Amygdala (tissue), 56 donors: ENCODE measurements at places on chromosomes 12 and 14.

GRCh38 chr12:114668886-114669288 lies 15.1 kb downstream of the TBX3 start:
- no peak for DNase-seq

GRCh38 chr14:71324767-71325272 lies 417.6 kb downstream of the PCNX1 start:
- no peak for DNase-seq

GRCh38 chr12:3034067-3034750 lies 43.0 kb upstream of the TSPAN9 start:
- no peak for DNase-seq

DNA sequence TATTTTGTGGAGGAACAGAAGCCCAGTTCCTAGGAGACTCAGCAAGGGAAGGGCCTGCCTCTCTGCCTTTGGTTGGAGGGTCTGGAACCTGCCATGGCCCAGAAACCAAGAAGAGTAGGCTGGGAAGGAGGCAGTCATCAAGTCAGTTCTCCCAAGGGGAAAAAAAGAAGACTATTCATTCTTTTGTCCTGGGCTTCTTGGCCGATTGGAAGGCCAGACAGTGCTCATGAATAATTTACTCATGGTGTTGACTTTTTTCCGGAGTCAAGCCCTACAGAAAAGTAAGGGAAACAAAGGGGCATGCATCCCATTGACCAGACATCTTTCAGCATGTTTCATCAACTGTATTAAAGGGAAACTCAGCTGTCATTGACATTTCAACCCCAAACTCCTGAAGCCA lies 168.1 kb downstream of the PRKCH start:
- DNase-seq = no peak

DNA sequence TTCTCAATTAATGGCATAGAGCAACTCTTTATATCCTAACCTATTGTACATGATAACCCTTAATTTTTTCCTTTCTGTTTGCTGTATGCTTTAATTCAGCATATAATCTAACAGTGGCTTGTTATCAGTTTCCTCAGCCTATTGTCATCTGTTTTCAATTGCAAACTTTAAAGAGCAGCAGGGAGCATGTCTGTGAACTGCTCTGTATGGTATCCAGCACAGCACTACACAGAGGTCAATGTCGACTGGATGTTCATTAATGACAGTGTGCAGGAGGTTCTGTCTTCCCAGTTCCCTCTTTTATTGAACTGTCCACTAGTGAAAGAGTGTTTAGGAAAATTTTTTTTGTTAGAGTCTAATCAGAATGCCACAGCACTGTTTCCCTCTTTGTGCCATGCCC lies 609.1 kb downstream of the SOX5 start:
- DNase-seq = no peak

- no peak for DNase-seq
Observed at GRCh38 chr14:104224506-104225277, 86.3 kb downstream of the KIF26A start.

DNA sequence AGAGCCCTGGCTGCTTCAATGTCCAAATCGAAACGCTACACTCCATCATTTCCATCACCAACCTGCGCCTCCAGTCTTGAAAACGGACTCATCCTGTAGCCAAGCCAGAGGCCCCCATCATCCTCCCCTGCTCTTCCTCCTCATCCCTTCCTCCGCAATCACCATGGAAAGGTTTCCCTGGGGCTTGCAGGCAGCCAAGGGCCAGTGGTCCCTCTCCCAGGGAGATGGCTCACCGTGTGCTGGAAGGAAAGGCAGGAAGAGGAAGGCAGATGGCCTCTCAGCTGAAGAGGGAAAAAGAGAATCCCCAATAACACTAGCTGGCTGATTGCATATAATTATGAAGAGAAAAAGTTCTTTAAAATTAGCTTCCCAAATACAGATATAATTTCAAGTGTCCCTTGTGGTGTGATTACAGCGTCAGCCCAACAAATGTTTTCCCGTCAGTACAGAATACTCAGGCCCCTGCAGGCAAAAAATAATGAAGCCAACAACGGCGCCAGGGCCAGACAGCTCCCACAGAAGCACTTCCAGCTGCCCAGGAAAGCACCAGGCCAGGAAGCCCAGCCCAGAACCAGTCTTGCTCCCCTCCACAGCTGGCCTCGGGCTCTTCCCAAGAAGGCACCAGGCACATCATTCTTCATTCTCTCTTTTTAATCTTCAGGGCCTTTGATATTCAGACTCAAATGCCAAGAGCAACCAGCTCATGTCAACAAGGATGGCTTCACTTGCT lies 24.7 kb downstream of the ITPK1 start:
- peak; percentile 20 for DNase-seq

DNA sequence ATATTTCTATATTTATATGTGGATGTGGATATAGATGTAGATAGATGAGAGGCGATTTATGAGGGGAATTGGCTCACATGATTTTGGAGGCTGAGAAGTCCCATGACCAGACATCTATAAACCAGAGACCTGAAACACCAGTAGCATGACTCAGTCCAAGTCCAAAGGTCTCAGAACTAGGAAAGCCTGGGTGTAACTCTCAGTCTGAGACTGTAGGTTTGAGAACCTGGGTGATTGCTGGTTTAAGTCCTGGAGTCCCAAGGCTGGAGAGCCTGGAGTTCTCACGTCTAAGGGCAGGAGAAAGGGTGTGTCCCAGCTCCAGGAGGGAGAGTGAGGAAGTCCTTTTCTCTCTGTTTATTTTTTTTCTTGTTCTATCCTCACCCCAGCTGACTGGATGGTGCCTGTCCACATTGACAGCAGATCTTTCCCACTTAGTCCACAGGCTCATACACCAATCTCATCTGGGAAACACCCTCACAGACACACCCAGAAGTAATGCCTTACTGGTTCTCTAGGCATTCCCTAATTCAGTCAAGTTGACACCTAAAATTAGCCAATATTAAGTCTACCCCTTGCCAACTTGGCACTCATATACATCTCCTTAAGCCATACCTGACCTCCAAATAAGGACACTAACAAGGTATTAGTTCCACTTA lies 45.4 kb downstream of the EMP1 start:
- DNase-seq = no peak

GRCh38 chr14:53824061-53824460 lies 132.6 kb downstream of the BMP4 start:
- DNase-seq = no peak

- DNase-seq = no peak
Observed at GRCh38 chr12:130115646-130116045, 46.6 kb upstream of the FZD10 start.

DNA sequence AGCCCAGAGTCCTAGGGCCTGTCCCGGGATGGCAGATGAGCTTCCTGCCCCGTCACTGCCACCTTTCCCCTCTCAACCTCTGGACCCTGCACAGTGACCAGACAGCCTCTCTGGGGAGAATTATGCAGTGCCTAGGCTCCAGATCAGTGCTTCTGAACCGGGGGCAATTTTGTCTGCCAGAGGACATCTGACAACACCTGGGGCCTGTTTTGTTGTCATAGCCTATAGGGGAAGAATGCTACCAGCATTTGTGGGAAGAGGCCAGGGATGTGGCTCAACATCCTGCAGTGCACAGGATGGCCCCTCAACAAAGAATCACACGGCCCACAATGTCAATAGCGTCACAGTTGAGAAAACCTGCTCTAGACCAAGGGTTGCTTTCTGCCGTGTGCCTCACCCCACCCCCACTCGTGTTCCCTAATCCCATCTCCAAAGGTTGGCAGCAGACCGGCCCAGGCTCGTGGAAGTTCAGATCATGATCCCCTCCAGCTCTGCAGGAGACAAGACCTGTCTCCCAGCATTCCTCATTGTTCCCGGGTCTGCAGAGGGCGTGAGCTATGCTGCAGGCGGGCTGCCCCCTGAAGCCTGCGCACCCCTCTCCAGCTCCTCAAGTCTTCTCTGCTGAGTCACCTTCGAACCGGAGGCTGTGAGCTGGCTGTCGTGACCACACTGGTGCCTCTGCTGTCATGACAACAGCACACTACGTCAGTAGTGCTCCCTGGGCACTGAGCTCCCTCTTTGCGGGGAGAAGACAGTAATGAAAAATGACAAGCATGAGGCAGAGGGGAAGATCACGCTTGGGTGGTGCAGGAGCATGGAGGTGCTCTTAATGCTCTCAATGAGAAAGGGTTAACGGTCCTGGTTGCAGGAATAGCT lies 2.0 kb upstream of the GAPDH start:
- DNase-seq = no peak

GRCh38 chr14:104473649-104474494 lies 105.7 kb upstream of the C14orf180 start:
- DNase-seq = no peak

DNA sequence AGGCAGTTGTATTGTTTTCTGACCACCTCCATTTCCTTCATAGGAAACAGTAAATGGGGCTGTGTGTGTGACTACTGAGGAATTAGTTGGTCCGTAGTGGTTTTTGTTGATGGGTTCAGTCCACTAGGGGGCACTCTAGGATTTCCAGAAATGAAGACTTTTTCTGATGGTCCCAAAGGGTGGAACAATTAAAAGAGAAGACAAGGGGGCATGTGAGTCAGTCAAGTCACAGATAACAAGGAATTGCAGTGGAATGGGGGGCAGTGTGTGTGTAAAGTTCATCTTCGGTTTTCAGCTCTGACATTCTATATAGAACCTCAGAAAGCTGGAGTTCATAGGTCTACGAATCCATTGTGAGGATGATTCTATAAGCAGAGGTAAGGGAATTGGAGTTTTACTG lies 186.6 kb upstream of the OR4E1 start:
- no peak for DNase-seq

DNA sequence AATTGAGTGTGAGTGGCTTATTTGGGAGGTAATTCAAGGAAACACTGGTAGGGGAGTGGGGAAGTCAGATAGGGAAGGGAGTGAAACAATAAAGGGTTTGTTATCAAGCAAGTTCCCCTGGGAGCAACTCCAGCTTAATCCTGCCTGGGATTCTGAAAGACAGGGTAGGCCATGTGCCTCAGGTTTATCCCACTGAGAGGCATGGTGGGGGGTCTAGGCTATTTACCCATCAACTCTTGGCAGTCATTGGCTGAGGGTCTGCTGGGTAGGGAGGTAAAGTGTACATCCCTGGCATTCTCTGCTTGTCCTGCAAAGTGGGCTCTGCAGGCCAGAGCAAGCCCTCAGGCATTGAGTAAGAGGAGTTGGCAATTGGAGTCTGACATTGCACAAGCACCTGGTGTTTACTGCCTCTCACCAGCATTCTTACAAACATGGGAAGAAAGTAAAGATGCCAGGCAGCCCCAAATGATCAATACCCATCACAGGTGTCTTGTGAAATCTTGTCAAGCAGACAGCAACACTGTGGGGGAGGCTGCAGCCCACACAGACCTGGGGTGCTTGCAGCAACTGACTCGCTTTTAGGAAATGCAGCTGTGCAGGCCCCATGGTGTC lies 169.3 kb downstream of the KTN1 start:
- no peak for DNase-seq

GRCh38 chr12:113241191-113242025 lies 20.1 kb downstream of the TPCN1 start:
- DNase-seq = no peak

DNA sequence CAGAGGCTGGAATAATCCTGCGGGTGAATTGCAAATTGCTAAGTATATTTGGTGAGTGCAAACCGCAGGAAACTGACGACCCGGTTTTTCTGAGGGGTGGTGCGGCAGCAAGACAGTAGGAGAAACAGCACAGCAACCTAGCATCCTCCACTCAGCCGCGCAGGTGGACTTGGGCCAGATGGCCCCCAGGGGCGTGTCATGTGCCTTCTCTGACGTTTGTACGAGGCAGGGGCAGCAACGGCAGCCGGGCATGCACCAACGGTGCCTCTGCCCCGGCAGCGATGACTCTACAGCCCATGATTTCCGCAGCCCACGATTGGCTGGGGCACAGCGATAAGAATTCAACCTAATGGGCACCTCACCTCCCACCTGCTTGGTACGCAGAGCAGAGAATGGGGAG lies 11.1 kb upstream of the CLEC2A start:
- no peak for DNase-seq

DNA sequence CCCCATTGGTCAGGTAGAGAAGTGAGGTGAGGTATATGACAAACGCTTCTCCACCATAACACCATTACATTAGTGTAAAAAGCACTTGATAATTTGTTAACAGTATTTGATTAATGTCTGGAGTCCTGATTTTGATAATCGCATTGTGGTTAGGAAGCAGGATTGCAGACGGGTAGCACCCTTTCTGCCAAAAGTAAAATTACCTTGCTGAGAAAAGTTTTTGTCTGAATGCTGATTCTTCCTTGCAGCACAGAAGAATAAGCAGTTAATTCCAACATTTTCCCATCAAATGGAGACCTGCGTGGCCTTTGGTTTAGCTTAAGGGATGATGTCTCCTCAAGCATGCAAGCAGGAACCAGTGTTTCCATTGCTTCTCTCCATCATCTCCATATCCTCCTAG lies 1090.2 kb upstream of the TMEM132C start:
- no peak for DNase-seq

GRCh38 chr14:76937181-76938091 lies 91.1 kb downstream of the IRF2BPL start:
- DNase-seq = peak; percentile 33

DNA sequence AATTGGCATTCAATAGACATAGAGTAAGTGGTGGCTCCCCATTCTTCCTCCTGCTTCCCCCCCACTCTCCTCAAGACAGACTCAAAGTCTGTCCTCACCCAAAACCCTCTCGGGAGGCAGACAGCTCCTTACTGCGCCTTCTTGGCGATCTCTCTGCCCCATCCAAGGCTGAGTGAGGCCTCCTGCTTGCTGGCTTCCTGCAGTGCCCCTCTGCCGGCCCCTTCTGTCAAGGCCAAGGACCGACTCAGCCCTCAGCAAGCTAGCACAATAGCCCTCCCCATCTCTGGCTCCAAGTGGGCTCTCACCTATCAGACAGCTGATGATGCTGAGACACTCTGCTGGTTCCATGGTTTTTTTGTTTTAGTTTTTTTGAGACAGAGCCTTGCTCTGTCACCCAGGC lies 62.5 kb upstream of the DLK1 start:
- no peak for DNase-seq

DNA sequence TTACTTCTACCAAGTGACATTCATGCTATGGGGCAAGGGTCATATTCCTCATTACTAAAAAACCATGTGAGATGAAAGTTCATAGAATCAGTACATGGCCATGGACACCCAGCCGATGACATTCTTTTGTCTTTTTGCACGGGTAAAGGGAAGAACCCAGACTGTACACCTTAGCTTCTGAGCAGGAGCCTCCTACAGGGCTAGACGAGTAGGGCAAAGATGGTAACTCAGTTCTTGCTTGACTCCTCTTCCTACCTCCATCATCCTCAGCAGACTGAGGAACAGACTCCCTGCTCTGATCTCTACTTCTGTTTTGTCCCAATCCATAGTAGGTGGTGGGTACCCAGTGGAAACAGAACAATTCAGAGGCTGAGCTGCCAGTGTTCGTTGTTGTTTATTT lies 281.3 kb downstream of the NPAS3 start:
- no peak for DNase-seq

- DNase-seq = no peak
Observed at GRCh38 chr14:57085801-57086200, 182.9 kb downstream of the EXOC5 start.
